ENCODE measurements at places on chromosomes 12 and 14.

- no peak for DNase-seq
Observed at GRCh38 chr12:131015581-131016337, 62.1 kb downstream of the ADGRD1 start.

DNA sequence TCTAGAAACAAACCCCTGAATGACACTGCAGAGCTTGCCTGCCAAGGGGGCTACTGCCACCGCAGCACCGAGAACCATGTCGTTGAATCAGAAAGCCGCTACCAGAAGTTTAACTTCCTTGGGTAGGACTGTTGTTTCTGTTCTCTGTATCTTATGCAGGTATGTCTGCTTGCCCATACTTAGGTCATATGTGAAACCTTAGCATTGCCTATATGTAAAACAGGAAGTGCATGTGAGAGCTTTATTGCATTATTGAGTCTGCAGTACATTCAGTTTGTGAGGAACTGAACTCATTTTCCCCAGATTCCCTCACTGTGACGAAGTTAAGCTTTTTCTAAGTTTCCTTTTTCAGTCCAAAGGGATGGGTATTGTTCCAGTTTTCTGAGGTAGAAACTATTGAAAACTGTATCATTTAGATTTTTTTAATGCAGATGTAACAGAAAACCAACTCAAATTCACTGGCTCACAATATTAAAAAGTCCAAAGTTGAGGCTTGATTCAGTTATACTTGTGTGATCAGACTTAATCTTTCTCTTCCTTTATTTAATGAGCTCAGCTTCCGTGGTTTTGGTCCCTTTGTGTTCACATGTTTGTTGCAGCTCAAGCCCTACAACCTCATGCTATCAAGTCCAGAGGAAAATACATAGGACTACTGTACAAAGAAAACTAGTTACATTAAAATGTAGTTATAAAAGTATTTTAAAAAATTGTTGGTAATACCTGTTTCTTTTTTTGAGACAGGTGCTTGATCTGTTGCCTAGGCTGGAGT lies 6.9 kb downstream of the FBXO34 start:
- no peak for DNase-seq

GRCh38 chr12:18581232-18581962 lies 156.4 kb downstream of the PLCZ1 start:
- DNase-seq: no peak

- no peak for DNase-seq
Observed at GRCh38 chr12:3244219-3244750, 167.1 kb downstream of the TSPAN9 start.

DNA sequence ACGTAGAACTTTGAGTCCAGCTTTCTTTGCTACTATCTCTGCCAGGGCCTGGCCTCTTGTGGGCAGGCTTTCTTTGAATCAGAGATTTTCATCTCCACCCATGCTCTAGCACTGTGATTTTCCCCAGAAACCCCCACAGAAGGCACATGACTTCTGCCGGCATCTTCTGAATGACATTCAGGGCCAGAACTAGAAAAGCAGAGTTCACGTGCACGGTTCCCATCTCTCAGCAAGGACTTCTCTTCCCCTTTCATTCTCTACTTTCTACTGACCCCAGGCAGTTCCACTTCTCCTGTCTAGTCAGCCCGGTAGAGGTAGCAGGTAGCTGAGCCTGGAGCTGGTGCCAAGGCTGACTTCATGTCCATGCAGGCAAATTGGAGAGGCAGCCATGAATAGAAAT lies 26.9 kb downstream of the BATF start:
- DNase-seq: no peak

Data from left renal cortex interstitium (tissue), 4 donors.